ENCODE measurements at places on chromosomes 7 and 10.

GRCh38 chr7:133036289-133036688, 45.6 kb downstream of the CHCHD3 start:
- no peak for DNase-seq

DNA sequence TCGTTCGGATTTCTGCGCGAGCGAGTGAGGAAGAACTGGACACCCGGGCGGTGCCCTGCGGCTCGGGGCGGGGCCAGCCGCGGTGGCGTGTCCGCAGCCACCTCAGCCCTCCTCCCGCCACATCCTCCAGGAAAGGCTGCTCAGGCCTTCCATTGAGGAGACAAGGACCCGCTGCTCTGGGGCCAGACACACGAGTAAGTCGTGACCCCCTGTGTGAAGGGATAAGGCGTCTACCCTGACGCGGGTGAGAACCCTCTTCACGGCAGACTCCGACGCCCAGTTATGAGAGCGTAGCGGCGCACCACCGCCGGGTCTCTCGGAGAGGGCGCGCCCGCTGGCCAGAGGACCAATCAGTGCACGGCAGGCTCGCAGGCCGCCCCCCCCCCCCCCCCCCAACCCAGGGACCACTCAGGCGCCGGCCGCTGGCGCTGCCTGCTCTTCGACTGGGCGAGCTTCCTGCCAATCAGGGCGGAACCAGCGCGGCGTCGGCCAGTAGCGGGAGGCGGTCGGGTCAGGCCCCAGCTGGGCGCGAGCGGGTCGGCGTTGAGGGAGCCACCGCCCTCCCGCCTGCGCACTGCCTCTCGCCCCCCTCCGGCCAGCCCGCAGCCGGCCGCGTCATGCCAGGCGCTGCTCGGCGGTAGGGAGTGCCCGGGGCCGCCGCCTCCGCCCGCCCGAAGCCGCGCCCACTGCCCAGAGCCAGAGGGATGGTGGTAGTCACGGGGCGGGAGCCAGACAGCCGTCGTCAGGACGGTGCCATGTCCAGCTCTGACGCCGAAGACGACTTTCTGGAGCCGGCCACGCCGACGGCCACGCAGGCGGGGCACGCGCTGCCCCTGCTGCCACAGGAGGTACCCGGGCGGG, at the start of gene KCTD7:
TSS of gene KCTD7 (plus strand) at position 521 of the 861 bp plus-strand sequence. CDS start at position 705, 184 bp downstream.
- DNase-seq: peak; percentile 84

DNA sequence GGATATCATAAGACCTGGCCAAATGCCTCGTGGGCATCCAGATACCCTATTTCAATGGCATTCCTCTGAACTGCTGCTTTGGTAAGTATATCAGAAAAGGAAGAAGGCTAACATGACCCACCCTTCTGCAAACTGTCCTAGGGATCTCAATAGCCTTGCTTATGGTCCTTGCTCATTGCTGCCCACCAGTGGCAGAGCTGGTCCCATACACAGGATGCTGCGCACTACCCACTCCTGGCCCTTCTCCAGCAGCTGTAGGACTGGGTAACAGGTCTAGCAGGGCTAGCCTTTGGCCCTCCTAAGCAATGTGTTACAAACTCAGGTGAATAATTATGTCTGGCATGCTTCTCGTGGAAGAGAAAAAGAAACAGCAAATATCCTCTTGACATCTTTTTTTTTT, 72.5 kb downstream of the C10orf90 start:
- DNase-seq: no peak

DNA sequence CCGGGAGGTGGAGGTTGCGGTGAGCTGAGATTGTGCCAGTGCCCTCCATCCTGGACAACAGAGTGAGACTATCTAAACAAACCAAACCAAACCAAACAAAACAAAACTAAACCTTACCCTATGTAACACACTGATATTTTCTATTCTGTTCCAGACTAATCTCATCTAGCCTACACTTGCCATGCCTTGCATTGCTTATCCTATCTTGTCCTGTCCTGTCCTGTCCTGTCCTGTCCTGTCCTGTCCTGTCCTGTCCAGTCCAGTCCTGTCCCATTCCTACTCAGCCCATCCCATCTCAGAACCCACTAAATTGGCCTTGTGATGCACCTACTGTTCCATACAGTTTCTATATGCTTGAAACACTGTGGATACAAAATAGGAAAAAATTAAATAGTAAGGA, 64.7 kb upstream of the HDAC9 start:
- DNase-seq: no peak

DNA sequence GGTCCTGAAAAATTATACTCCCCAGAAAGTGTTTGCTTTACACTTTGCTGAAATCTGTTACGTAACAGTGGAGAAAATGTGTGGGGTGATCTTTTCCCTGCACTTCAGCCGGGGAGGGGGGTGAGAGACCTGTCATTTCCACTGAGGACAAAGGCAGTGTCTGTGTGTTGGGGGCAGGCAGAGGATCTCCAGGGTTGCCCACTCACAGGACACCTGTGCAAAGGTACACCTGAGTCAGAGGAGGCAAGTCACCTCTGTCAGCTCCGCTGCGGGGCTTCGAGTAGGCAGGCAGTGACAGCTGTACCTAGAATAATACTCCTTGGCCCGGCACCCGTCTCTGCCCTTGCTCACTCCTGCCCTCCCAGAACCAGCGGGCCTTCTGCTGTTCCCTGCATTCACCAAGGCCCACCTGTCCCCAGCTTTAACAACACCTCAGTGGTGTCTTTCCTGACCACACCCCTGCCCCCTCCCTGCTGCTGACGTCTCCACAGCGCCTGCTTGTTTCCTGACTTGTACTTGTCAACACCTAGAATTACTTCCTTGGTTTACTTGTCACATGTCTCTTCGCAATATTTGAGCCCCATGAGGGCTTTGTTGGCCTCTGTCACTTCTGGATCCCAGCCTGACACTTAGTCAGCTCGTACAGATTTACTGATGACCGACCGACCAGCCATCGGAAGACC, 159.2 kb downstream of the NEURL1 start:
- no peak for DNase-seq

DNA sequence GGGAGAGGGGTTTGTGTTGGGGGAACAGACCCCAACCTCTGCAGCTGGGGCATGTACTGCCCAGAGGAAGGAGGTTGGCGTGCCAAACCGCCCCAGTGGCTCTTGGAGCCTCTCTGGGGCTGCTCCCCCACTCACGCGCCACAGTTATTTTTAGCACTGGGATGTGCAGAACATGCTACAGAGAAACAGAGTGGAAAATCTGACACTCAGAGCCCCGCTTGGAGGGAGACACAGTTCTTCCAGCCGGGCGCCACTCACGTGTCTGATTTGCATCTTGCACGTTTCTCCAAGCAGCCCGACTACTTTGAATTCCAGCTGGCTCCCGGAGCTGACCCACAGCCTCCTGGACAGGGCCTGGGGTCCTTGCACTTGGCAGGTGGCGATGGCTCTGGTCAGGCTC, 182.0 kb downstream of the RPS24 start:
- DNase-seq: peak; percentile 43

DNA sequence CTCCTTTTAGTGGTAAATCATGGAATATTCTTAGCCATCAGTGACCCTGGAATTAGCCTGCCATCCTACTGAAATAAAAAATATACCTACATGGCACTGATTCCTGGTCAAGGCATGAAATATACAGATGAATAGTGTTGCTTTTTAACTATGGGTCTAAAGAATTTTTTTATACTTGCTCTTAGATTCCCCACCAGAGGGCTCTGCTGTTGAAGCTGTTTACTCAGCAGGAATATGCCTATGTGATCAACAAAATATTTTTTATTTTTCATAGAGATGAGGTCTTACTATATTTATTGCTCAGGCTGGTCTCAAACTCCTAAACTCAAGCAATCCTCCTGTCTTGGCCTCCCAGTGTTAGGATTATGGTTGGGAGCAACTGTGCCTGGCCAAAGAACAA, 13.5 kb downstream of the ZC3HC1 start:
- no peak for DNase-seq

DNA sequence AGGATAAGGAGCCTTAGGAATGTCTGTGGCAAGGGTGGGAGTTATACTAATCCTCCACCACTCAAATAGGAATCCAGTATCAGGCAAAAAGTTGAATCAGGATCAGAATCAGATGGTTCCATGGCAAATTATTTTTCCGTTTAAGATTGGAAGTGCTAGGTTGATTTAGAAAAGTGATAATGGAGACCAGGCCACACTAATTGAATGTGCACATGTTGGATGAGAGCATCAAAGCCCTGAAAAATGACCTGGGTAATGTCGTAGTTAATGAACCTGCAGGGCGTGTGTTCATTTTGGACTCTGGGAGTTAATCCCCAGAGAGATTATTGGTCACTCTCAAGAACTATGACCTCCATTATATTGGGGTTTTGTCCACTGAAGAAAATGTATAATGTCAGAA, 53.3 kb upstream of the UBN2 start:
- DNase-seq: no peak

DNA sequence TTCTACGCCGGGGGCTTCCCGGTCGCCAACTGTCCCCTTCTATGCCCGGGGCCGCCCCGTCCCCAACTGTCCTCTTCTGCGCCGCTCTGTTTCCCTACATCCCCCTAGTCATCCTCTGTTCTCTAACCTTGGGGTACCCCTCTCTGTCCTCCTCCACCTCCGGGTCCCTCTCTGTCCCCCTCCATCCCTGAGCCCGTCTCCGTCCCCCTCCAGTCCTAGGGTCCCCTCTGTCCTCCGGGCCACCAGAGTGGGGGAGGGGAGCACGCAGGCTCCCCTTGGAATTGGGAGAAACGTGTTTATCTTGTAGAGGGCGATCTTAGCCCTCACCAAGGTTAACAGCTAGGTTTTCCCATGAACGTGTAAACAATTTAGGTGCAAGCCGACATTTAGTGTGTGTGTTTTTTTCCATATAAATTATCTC, 852 bp upstream of the KLF6 start:
- DNase-seq: no peak

DNA sequence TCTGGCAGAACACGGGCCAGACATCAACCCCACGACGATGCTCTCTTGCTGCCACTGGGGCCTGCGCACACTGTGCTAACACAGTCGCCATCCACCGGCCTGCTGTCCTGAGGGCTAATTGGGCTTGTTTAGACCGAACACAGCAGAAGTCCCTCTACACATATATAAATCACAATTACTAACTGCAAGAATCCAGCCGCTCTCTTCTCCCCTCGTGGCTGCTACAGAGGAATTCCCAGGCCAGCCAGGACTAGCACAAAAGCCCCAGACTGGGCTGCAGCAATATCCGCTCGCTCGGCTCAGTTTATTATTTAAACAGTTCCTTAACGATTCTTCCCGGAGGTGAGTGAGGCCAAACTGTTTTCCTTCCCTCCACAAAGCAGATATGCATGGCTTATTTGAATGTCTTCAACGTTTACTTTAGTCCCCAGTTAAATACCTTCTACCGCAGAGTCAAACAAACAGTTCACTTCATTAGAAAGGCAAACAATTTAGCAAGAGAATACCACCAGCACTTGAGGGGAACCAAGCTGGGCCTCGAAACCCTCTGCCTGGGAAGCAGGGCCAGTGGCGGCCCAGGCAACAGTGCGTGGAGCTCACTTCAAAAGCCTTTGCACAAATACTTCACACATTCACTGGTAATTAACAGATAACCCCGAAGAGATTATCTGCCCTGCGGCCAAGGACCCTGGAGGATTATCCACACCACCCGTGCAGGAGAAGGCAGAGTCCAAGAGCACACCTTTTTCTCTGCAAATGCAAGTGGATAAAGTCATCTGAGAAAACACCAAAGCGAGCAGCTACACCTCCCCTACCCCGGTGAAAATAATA, 145.3 kb downstream of the GLI3 start:
- no peak for DNase-seq

GRCh38 chr7:145398758-145399157, 562.9 kb upstream of the TPK1 start:
- no peak for DNase-seq

GRCh38 chr7:50718311-50718710, 64.4 kb downstream of the GRB10 start:
- no peak for DNase-seq

GRCh38 chr10:10209167-10209566, 808.5 kb upstream of the CELF2 start:
- no peak for DNase-seq

GRCh38 chr7:21304808-21305375, 123.0 kb upstream of the SP4 start:
- DNase-seq: no peak

GRCh38 chr7:36747280-36748016, 23.2 kb upstream of the AOAH start:
- DNase-seq: no peak

DNA sequence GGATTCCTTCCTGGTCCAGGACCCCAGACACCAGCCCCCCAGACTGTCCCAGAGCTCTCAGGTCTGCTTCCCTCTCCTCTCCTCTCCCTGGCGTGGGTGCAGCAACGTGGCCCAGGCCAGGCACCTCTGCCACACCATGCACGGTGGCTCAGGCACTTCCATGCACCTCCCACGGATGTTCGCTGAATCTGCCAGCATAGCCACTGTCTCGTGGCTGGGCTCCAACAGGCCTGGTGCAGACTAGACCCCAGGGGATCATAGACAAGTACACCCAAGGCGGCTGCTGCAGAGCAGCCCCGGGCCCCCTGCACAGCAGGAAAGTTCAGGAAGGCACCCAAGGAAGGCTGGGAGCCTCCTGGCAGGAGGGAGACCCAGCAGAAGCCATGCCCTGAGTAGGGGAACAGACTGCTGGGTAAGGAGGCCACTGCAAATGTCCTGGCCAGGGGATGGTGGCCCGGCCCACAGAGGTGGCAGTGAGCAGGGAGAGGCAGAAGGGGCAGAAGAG, 4.4 kb downstream of the RASGEF1A start:
- no peak for DNase-seq

- no peak for DNase-seq
These were observed 8.1 kb upstream of the RABGEF1 start for GRCh38 chr7:66732439-66732838.

DNA sequence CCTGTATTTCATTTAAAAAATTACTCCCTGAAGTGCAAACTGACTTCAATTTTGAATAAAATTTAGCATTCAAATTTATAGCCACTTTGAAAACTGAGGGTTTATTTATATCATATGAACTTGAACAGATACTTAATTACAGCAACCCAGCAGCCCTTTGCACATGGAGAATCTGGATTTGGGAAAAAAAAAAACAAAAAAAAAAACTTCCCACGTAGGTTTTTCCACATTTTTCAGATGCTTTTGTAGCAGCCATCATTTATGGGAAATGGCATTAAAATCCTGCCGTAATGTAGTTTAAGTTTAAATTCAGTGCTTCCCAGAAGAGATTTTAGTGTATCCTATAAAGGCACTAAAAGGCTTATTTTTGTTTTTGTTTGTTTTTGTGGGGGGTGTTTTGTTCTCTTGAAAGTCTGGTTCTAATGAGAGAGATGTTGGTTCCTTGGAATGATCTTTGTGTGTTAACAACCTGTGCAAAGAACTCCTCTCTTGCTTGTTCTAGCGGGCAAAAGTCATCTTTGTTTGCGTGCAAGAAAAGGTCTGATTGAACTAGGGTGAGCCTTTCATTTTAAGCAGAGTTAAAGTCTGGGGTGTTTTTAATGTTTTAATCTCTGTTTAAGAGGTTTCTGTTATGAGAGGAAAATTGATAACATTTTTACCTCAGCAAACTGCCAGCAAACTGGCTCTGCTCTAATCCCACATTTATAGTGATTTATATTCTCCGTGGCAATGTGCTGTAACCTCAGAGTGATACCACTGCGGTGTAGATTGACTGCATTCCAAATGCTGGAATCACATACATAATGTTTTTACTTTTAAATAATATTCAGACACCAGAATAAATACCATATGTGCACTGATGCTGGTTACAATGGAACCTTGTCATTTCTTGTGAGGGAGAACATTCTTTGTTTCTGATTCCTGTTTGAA, 105.5 kb downstream of the WNT2 start:
- no peak for DNase-seq

- DNase-seq: no peak
These were observed 28.4 kb upstream of the PTPRN2 start for GRCh38 chr7:158616050-158616449.
